Pulmonary artery endothelial cell (primary cell): ENCODE measurements at places on chromosomes 13 and 19.

GRCh38 chr13:95195146-95195545, 106.1 kb downstream of the ABCC4 start:
- DNase-seq, result no peak

DNA sequence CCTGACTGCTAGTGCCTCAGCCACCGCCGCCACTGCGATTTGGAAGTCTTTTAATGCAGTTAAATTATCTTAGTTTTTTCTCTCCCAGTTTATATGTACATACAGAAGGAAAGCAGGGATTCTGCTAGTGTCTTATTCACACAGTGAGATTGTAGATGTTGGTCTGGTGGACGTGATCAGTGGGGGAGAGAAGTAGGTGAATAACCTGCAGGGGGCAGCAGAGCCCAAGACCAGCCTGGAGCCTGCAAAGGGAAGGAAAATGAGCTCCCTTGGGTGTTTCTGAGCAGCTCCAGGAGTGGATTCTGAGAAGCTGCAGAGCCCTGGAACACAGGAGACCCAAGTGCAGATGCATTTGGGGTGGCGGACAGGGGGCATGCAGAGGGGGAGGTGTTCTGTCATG, 26.3 kb downstream of the ZNF844 start:
- peak; percentile 20 for DNase-seq

GRCh38 chr13:20209948-20210347, 17.2 kb upstream of the GJB2 start:
- no peak for DNase-seq

DNA sequence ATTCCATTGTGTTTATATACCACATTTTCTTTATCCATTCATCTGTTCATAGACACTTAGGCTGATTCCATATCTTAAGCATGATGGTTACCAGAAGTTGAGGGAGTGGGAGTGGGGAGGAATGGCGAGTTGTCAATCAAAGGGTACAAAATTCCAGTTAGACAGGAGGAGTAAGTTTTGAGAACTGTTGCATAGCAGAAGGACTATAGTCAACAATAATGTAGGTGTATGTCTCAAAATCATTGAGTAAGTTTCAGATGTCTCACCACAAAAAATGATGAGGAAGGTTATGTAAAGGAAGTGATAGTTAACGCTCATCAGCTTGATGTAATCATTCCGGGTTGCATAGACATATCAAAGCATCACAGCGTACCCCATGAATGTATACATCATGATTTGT, 4.6 kb upstream of the UBL3 start:
- no peak for DNase-seq
